Esophagus mucosa (tissue), 1 donor: ENCODE measurements at places on chromosomes 6 and 20. TPM values are rescaled to one million over a fixed set of nuclear protein-coding genes. Genes with fewer than 3 reads are reported as not detected.

- ATAC-seq, result peak; percentile 45
Measured at GRCh38 chr6:32637219-32637880, at the start of gene HLA-DQA1. Gene HLA-DQA1, plus strand, starts transcription at chr6:32637406. Its CDS starts 53 bp downstream, at chr6:32637459.

DNA sequence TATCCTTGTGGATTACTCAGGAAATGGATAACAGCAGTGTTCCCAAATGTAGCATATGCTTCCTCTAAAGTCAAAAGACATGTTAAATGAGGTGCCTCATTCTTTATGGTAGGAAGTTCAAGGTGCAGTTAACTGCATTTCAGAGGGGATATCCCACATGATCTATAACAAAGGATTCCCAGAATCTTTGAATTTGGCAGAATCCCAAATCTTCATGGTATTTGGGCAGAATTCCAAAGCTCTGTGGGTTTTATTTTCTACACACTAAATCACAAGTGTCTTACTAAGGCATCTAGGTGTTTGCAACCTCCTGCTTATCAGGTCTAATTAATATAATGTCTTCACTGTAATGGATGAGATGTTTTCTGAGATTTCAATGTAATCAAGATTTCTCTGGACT, 364.3 kb upstream of the MAN1A1 start:
- no peak for ATAC-seq

DNA sequence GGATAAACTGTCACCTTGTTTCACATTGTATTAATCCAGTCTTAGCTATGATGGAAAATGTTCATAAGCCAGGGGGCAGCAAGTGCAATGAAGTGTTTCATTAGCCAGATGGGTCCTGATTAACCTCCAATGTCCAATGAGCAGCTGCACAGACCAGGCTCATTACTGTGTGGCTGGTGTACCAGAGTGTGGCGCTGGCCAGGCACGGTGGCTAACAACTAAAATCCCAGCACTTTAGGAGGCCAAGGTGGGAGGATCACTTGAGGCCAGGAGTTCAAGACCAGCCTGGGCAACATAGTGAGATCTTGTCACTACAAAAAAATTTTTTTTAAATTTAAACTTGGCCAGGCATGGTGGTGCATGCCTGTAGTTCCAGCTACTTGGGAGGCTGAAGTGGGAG, 201.7 kb upstream of the FOXQ1 start:
- ATAC-seq, result no peak

GRCh38 chr20:3777716-3778629, 3.3 kb downstream of the SPEF1 start:
- peak; percentile 45 for ATAC-seq

KCNS1 gene
- 0.40 TPM for total RNA-seq

GRCh38 chr20:1862663-1863053, 32.5 kb upstream of the SIRPA start:
- no peak for ATAC-seq

- no peak for ATAC-seq
Measured at GRCh38 chr6:118931436-118931835, 3.5 kb downstream of the MCM9 start.

GRCh38 chr20:41003143-41003935, 25.3 kb upstream of the TOP1 start:
- peak; percentile 86 for ATAC-seq

DNA sequence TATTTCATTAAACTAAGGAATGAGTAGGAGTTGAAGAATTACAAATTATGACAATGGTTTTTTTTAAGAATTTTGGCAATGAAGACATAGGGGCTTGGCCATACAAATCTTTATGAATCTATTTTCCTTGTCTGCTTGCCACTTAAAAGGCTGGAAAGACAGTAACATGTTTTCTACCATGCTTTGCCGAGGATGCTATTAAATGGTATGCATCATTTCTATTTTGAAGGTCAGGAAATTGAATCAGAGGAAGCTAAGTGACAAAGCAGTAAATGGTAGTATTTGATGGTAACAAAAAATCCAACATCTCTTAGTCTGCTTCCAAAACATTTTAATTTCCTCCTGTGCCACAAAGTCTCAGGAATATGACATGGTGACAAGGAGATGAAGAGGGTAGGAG, 287.2 kb downstream of the RFPL4B start:
- ATAC-seq, result no peak

RAB32 gene
- 5.7 TPM for total RNA-seq

EPB41L1 gene
- total RNA-seq, result 95.6 TPM

GRCh38 chr20:1491281-1491840, at the start of gene SIRPB2:
Gene SIRPB2, minus strand, starts transcription at chr20:1491420. Its CDS starts 61 bp downstream, at chr20:1491359.
- peak; percentile 3 for ATAC-seq

DOK5 gene
- total RNA-seq, result 0.12 TPM

- ATAC-seq, result no peak
Measured at GRCh38 chr6:29656157-29656556, 735 bp upstream of the MOG start.

TUBE1 gene
- 13.1 TPM for total RNA-seq

DNA sequence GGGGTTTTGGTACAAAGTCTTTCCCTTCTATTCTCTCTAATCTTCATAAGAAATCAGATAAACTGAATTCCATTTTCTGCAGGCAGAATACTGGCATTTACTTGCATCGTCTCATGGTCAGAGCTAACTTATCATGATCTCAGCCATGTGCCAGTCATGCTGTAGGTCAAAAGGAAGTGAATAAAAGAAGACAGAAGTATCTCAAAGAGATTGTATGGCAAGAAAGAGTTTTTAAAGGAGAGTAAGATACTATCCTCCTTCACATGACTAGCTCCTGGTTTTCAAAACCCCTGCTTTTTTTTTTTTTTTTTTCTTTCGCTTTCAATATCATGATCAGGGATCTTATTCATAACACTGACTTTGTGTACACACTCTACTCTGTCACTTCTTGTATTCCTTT, 398.3 kb downstream of the C6orf118 start:
- no peak for ATAC-seq
